ENCODE measurements at places on chromosomes 2 and 18. TPM values are rescaled to one million over a fixed set of nuclear protein-coding genes. Genes with fewer than 3 reads are reported as not detected.

DNA sequence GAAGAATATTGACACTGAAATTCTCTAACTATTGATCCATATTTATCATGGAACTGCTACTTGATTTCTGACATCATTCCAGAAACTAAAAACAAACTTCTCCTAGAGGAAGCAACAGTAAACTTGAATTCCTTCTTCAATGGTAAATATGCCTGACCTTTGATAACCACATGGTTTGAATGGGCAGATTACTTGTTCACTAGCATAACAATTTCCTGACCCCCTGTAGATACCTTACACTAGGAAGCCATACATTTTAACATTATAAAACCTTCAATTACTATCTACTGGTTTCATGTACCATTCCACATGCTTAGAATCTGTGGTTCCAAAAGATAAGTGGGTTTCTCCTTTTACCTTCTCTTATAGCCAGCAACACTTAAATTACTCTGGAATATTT lies 36.5 kb upstream of the DSG1 start:
- no peak overlapping the region for H3K27ac ChIP-seq
- H3K27me3 ChIP-seq: no peaks in the 10 kb centered on the region
- no peak overlapping the region for H3K4me3 ChIP-seq
- no peak for DNase-seq
- H3K4me1 ChIP-seq: no peaks in the 10 kb centered on the region

DNA sequence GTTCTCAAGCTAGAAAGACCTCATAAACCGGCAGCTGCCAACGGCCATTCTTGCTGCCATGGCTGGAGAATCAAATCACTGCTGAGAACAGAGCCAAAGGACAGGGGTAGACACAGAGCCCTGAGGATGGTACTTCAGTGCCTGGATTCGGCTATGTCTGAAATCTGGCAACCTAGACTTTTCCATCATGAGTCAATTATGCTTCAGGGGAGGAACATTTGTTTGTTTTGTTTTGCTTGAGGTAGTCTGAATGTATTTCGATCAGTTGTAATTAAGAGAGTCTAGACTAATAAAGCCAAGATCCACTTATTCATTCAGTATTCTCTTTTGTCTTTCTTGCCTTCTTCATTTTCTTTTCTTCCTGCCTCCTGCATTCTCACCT lies 122.8 kb upstream of the SH3BP4 start:
- no peaks in the 10 kb centered on the region for H3K36me3 ChIP-seq
- no peak overlapping the region for H3K27ac ChIP-seq
- no peak for DNase-seq
- H3K4me1 ChIP-seq: peaks cover 4% of the 10 kb centered on the region

GRCh38 chr2:204401114-204401513 lies 144.2 kb upstream of the PARD3B start:
- H3K27me3 ChIP-seq: no peaks in the 10 kb centered on the region
- H3K4me1 ChIP-seq: no peaks in the 10 kb centered on the region
- no peak overlapping the region for H3K27ac ChIP-seq
- no peak for DNase-seq

The PROM2 gene
- total RNA-seq: 11.5 TPM

DNA sequence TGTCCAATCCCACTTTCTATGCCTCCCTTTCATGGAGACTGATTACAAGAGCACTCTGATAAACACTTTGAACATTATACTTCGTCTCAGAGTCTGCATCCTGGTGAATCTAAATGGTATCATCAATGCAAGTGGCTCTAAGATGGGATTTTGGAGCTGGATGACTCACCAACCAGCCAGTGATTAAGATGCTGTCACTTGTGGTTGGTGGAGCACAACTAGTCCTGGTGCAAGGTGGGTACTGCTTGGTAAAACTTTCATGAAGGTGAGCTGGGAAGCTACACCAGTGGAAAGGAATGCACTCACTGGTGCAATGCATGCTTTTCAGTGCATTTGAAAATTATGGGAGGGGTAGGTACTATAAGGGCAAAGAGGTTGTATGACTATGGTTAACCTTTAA lies 137.7 kb upstream of the TRIB2 start:
- H3K36me3 ChIP-seq: no peaks in the 10 kb centered on the region
- H3K4me1 ChIP-seq: no peaks in the 10 kb centered on the region
- no peak for DNase-seq

The CPLX4 gene
- not detected for total RNA-seq

GRCh38 chr2:120747281-120747680 lies 11.6 kb downstream of the GLI2 start:
- no peak for DNase-seq
- H3K36me3 ChIP-seq: no peaks in the 10 kb centered on the region
- H3K4me1 ChIP-seq: no peaks in the 10 kb centered on the region
- H3K4me3 ChIP-seq: no peak overlapping the region

DNA sequence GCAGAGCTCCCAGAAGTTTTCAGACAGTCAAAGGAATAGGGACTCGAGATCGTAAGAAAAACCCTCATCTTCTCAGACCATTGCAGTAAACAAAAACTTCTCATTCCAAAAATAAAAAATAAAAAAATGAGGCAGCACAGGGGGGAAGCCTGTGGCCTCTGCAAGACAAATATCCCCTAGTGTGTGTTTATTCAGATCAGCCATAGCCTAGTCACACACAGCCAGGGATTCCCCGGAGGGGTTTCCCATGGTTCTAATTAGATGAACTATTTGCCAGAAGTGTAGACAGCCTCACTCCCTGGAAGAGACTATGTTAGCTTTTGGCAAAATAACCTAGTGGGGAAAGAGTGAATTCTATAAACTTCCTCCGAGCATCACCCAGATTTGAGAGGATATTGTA lies 122.9 kb upstream of the KLF7 start:
- H3K27ac ChIP-seq: no peak overlapping the region
- no peaks in the 10 kb centered on the region for H3K27me3 ChIP-seq
- no peak overlapping the region for H3K4me3 ChIP-seq
- H3K4me1 ChIP-seq: no peaks in the 10 kb centered on the region
- no peaks in the 10 kb centered on the region for H3K36me3 ChIP-seq

DNA sequence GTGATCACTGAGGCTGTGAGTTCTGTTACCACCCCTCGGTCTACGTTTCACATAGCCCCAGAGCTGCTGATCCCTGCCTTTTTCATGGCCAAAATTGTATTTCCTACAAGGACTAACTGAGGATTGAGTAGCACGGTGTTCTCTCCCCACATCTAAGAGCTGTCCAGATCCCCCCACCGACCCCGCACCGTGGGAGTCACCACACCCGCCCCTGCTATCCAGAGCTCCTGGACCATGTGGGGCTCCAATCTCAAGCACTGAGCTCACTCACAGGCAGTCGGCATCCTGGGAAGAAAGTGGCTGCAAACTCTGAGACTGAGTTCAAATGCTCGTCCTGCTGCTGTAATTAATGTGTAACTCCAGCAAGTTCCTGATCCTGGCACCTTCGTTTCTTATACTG lies 9.7 kb downstream of the SIX2 start:
- H3K36me3 ChIP-seq: no peaks in the 10 kb centered on the region
- H3K27me3 ChIP-seq: peaks cover 90% of the 10 kb centered on the region
- peaks cover 22% of the 10 kb centered on the region for H3K4me1 ChIP-seq
- no peak overlapping the region for H3K4me3 ChIP-seq

DNA sequence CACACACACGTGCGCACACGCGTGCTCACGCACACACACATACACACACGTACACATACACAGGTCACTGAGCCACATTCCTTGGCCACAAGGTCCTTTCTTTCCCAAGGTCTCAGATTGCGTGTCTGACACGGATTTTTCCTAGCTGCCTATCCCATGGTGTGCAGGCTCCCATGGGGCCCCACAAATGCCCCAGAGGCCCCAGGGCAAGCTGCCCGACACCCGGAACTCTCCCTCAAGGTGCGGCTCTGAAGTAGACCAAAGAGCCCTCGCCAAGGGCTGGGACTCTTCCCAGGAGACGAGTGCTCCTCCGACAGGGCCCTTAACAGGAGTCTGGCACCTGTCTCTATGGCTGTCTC lies 46.7 kb downstream of the SDC1 start:
- peaks cover 30% of the 10 kb centered on the region for H3K4me1 ChIP-seq
- peak; percentile 18 for DNase-seq
- H3K27ac ChIP-seq: no peak overlapping the region
- no peaks in the 10 kb centered on the region for H3K27me3 ChIP-seq

GRCh38 chr2:149463328-149464002 lies 124.1 kb downstream of the MMADHC start:
- no peaks in the 10 kb centered on the region for H3K36me3 ChIP-seq
- H3K27ac ChIP-seq: no peak overlapping the region
- H3K27me3 ChIP-seq: peaks cover 6% of the 10 kb centered on the region
- peaks cover 35% of the 10 kb centered on the region for H3K4me1 ChIP-seq

- H3K27ac ChIP-seq: no peak overlapping the region
- no peak for DNase-seq
- H3K4me1 ChIP-seq: no peaks in the 10 kb centered on the region
- peaks cover 32% of the 10 kb centered on the region for H3K27me3 ChIP-seq
- no peaks in the 10 kb centered on the region for H3K36me3 ChIP-seq
These were observed 1.7 kb downstream of the EGR4 start for GRCh38 chr2:73291461-73292315.

- H3K36me3 ChIP-seq: no peaks in the 10 kb centered on the region
- H3K4me3 ChIP-seq: no peak overlapping the region
- peaks cover 2% of the 10 kb centered on the region for H3K4me1 ChIP-seq
These were observed 38.2 kb downstream of the EFEMP1 start for GRCh38 chr2:55885127-55885943.

The FRZB gene
- 2.0 TPM for total RNA-seq

The MAL gene
- 1.3 TPM for total RNA-seq

The ADD2 gene
- total RNA-seq: 3.0 TPM

DNA sequence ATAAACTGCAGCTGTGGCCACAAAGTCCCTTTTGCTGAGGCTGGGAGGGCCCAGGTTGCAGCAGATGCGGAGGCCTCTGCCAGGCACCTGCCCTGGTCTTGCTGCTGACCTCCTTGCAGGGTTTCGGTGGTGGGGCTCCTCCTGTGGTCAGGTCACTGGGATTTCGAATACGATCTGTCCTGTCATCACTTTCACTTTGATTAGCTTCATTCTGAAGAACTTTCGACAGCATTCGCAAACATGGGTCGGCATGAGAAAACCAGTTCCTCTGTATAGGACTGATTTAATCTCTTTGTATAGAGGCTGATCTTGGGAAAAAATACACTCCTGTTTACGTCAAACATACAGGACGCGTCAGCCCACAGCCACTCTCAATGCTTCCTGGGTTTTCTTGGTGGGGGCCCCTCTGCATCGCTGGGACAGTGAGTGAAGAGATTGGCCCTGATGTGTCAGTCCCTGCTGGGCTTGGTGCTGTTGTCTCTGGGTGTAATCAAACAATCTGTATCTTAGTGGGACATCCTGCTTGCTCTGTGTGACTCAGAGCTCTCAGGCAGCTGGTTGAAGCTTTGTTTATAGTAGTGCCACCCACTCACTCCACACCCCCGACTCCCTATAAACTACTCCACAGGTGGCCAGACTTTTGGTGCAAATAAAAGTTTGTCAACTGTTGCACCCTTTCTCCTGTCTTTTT lies 209.4 kb upstream of the CXCR4 start:
- DNase-seq: no peak
- H3K27ac ChIP-seq: no peak overlapping the region
- no peaks in the 10 kb centered on the region for H3K27me3 ChIP-seq

GRCh38 chr2:65371074-65371434 lies 61.3 kb downstream of the SPRED2 start:
- H3K4me1 ChIP-seq: peaks cover 19% of the 10 kb centered on the region
- H3K27me3 ChIP-seq: no peaks in the 10 kb centered on the region
- H3K36me3 ChIP-seq: no peaks in the 10 kb centered on the region
- H3K4me3 ChIP-seq: no peak overlapping the region
- DNase-seq: peak; percentile 41
- H3K27ac ChIP-seq: peak overlapping the region; percentile 57

GRCh38 chr18:59539108-59539507 lies 158.1 kb downstream of the CCBE1 start:
- H3K4me3 ChIP-seq: no peak overlapping the region
- peaks cover 30% of the 10 kb centered on the region for H3K4me1 ChIP-seq
- DNase-seq: no peak
- no peak overlapping the region for H3K27ac ChIP-seq
- no peaks in the 10 kb centered on the region for H3K27me3 ChIP-seq
- no peaks in the 10 kb centered on the region for H3K36me3 ChIP-seq

The PARD6G gene
- total RNA-seq: 9.8 TPM

- no peak for DNase-seq
- peaks cover 6% of the 10 kb centered on the region for H3K36me3 ChIP-seq
- H3K4me1 ChIP-seq: peaks cover 2% of the 10 kb centered on the region
- H3K27me3 ChIP-seq: no peaks in the 10 kb centered on the region
- no peak overlapping the region for H3K4me3 ChIP-seq
These were observed 78.4 kb upstream of the UBXN4 start for GRCh38 chr2:135663148-135663700.

DNA sequence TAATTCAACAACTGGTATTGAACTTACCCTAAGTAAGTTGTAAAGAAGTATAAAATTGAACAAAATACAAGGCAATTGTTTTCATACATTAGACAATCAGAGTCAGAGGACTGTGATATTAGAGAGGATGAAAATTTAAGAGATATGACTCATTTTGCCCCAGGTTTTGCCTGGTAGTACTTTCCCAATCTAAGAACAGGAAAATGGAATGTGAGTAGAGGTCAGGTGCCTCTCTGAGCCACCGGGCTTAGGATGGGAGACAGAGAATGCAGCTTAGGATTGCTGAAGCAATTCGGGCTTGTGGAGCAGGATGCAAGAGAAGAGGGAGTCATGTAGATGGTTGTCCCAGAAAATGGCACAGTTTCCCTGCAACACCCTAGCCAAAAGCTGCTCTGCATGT lies 219.7 kb upstream of the CHST9 start:
- H3K4me3 ChIP-seq: no peak overlapping the region
- no peak overlapping the region for H3K27ac ChIP-seq
- H3K4me1 ChIP-seq: no peaks in the 10 kb centered on the region
- DNase-seq: no peak
